ENCODE measurements at places on chromosomes 2 and 18.

- no peak for DNase-seq
These were observed 220.2 kb downstream of the PDE11A start for GRCh38 chr2:177852389-177852788.

DNA sequence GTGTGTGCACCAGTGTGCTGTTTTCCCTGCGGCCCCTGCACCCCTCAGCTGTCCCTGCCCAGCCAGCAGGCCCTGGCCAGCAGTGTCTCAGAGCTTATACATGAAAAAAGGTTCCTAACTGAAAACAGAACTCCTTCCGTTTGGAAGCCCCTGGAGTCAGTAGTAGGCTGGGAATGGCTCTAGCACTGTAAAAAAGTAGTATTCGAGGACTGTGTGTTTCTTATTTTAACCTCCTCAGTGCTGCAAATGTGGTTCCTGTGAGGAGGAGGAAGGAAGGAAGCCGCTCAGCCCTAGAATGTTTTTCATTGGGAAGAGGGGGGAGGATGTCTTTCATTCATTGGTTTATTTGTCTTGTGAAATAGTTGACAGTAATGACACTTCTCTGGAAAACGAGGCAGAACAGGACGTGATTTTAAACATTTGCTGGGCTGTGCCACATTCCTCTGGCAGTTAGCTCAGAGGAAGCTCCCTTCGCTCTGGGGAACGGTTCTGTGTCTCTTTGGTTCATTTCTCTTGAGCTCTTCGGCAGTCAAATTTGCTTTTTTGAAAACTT lies 103.5 kb downstream of the SPTBN1 start:
- DNase-seq: no peak

DNA sequence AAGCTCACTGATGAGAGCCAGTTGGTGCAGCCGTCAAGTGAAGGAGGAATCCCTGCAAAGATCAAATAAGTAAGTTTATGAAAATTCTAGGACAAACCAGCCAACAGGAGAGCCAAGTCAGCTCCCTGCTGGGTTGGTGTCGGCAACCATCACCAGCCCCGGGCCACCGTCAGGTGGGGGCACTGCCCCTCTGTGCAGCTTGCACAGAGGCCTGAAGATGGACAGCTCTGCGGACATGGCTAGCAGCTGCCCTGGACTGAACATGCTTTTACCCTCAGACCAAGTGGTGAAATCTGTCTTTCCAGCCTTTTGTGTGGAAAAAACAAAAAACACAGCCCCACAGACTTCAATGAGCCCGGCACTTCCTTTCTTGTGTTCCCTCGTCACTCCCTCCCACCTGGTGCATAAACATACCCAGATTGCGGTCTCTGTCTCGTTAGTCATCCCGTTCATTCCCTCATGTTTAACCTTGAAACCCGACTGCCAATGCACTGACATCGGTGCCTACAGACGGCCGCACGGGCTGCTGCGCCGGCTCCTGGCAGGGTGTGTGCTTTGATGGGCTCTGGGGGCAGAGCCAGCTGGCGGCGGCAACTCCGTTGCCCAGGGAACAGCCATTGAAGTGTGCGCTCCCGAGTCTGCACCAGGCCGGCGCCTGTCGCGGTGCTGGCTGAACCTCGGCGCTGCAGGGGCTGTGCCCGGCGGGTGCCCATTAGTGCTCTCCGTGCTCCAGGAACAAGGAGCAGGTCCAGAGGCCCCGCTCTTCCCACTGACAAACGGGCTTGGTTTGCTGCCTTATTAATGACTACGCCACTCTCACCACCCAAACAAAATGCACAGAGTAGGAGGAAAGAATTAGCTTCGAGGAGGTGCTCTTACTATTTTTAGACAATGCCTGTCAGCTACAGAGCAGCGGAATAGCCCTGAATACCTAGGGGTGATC lies 95.3 kb downstream of the EIPR1 start:
- no peak for DNase-seq

- DNase-seq: no peak
These were observed 42.3 kb upstream of the GPC1 start for GRCh38 chr2:240392948-240393830.

GRCh38 chr2:217327953-217328621 lies 468.2 kb upstream of the TNP1 start:
- no peak for DNase-seq

DNA sequence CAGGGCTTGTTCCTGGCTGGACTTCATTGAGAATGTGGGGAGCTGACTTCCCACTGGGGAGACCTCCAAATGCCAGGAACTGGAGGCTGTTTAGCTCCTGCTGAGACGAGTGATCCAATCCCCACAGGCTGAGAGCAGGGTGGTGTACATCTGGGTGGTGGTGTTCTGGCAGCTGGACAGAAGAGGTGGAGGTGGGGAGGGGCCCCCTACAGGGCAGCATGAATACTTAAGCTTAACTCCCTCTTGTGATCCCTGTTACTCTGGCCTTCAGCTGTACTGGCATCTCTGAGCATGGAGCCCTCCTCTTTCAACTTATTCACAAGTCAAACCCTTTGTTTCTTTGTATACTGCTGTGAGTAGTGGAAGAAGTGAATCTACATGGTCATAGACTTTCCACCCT lies 167.8 kb upstream of the LYPD1 start:
- DNase-seq: no peak

GRCh38 chr2:98884658-98885057 lies 51.4 kb downstream of the CRACDL start:
- no peak for DNase-seq
